Calu3 (cell line): ENCODE measurements at places on chromosomes 16 and 17. TPM values are rescaled to one million over a fixed set of nuclear protein-coding genes. Genes with fewer than 3 reads are reported as not detected.
A peak's percentile ranks its signal among the peaks of the same experiment; 100 is the strongest.

GRCh38 chr17:14396547-14396946 lies 95.7 kb downstream of the HS3ST3B1 start:
- H3K4me3 ChIP-seq = no peak overlapping the region
- H3K27ac ChIP-seq = no peak overlapping the region
- H3K36me3 ChIP-seq = no peaks in the 10 kb centered on the region
- no peak for DNase-seq
- H3K4me1 ChIP-seq = no peaks in the 10 kb centered on the region

DNA sequence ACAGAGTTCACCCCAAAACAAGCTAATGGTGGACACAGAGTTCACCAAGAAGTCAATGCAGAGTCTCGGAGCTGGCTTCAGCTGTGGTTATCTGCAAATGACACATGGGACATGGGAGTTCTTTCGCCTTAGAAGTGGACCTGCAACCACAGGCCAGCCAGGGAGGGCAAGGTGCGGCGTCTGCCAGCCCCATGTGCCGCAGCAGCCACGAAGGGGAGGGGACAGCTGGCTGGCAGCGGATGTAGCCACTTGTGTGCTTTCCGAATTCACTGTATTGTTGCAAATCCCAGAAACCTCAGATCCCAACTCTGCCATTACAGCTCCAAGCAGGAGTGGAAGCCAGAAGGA lies 24.8 kb downstream of the LMF1 start:
- H3K4me3 ChIP-seq = no peak overlapping the region
- H3K4me1 ChIP-seq = peaks cover 8% of the 10 kb centered on the region
- no peak overlapping the region for H3K27ac ChIP-seq
- no peaks in the 10 kb centered on the region for H3K36me3 ChIP-seq
- DNase-seq = peak; percentile 55

DNA sequence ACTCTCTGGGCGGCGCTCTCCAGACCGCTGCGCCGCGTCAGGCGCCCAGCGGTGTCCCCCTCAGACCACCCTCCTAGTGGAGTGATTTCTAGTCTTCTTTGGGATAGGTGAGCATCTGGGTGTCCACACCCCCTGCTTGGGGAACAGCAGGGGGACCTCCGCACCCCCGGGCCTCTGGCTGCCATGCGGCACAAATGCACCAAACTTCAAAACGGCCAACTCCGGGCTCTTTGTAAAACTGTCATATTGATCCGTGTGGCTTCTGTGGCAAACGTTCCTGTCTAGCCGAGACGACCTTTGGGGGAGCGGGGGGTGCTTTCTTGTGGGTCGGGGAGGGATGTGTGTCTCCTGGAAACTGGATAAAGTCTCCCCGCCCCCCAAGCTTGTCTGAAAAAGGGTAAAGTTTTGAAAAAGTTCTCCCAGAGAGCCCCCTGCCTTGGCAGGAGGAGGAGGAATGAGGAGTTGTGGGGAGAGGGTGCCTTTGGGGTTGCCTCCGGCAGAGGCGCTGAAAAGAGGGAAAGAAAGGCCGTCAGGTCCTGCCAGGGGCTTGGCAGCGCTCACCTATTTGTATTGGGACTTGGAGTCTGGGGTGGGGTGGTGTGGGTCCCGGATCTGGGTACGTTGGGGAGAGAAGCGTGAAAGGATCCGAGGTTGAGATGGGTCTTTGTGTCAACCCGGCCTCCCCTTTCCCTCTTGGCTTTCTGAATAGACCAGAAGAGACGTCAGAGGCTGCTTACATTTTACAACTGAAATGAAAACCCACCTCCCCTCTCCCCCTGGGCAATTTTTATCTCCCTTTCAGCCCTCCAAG lies 2.2 kb upstream of the CHD3 start:
- peaks cover 17% of the 10 kb centered on the region for H3K36me3 ChIP-seq
- H3K4me1 ChIP-seq = peaks cover 8% of the 10 kb centered on the region
- no peak overlapping the region for H3K4me3 ChIP-seq
- no peaks in the 10 kb centered on the region for H3K27me3 ChIP-seq
- DNase-seq = peak; percentile 36
- no peak overlapping the region for H3K27ac ChIP-seq

Gene C17orf113
- total RNA-seq = 4.2 and 4.5 TPM in 2 replicates

DNA sequence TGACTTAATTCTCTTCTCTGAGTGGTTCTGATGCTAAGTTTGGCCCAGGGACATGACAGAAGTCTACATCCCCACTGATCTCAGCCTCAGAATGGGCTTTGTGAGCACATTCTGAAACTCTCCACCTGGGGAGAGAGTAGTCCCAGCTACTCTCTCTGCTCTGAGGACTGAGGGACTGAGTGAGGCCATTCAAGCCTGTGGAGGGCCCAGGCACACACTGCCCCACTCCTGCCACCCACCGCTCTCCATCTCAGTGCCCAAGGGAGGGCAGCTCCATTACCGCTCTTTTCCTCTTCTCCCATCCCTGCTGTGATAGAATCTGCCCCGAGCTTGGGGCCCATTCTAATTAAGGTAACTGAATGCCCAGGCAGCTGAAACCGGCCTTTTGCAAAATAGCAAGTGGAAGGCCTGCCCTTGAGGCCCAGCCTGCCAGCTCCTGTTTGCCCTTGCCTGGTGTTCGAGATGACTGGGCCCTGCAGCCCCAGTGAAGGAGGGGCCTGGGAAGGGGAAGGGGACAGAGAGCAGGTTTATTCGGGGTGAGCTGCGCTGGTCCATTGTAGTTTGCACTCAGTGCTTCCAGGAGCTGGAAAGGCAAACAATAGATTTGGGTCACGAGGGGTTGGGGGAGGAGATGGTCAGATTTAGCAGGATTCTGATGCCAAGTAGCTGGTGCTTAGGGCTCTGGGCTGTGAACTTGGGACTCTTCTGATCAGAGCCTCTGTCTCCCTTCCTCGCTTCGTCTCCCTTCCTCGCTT lies 76.2 kb downstream of the RAB11FIP4 start:
- no peaks in the 10 kb centered on the region for H3K36me3 ChIP-seq
- H3K4me3 ChIP-seq = no peak overlapping the region
- DNase-seq = no peak
- H3K27me3 ChIP-seq = peaks cover 9% of the 10 kb centered on the region
- no peaks in the 10 kb centered on the region for H3K4me1 ChIP-seq

DNA sequence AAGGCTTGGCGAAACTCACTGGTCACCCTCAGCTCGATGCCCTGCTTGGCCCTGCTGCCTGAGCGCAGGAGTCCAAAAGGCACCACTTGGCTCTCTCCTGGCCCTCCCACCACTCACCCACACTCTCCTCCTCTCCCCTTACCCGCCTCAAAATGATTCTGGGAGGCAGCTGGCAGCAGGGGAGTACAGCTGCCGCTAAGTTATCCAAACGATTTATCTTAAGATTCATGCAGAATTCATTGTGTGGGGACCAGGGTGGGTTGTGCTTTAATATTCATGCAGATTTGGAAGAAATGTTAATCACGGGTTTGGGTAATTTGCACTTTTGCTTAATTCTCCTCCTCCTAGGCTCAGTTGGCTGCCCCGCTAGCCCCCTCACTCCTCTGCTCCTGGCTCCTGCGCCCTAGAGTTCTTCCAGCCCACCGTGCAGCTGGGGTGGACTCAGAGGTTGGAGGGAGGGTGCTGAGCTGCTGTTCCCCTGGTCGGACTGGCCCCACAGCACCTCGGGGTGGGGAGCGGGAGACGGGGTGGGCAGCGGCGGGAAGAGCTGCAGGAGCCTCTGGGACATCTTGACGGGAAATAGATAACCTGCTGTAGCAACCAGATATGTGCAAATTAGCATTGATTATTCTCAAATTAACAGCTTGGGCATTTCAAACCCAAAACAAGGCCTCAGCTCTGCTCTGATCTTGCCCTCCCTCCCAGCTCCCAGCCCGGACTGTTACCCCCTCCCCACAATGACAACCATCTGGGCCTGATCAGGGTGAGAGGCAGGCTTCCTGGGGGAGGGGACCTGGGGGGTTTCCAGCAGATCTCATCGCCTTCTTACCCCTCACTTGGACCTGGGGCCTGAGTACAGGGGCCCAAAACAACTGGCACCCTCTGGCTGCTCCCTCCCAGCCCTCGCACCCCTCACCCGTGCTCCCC lies 122.6 kb upstream of the RPL38 start:
- H3K27ac ChIP-seq = no peak overlapping the region
- DNase-seq = no peak
- no peaks in the 10 kb centered on the region for H3K4me1 ChIP-seq

- no peak overlapping the region for H3K4me3 ChIP-seq
- no peaks in the 10 kb centered on the region for H3K4me1 ChIP-seq
- no peak for DNase-seq
- peaks cover 58% of the 10 kb centered on the region for H3K36me3 ChIP-seq
- H3K27me3 ChIP-seq = no peaks in the 10 kb centered on the region
Measured at GRCh38 chr16:27351989-27352388, 38.2 kb downstream of the IL4R start.

Gene ZNF385C
- total RNA-seq = 4.0 and 6.3 TPM in 2 replicates

DNA sequence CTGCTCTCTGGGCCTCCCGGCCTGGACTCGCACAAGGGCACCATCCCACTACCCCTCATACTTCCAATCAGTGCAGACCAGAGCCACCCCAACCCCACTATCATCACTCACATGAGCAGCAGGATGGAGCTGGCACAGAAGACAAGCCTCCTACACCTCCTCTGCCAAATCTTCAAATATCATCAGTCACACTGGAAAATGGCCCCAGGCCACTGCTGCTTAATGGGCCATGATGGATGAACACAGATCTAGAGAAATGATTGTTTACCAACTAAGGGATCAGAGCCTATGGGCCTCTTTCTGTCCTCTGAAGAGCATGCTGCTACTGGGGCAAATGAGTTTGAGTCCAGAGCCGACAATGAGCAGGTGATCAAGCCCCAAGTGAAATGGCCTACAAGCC lies 165.5 kb downstream of the GRIN2A start:
- no peaks in the 10 kb centered on the region for H3K36me3 ChIP-seq
- DNase-seq = no peak
- H3K27me3 ChIP-seq = no peaks in the 10 kb centered on the region
- H3K4me3 ChIP-seq = no peak overlapping the region
- H3K27ac ChIP-seq = peak overlapping the region; percentile 2

Gene SOX15
- not detected in 2 replicates for total RNA-seq

Gene EZH1
- 43.3 and 45.5 TPM in 2 replicates for total RNA-seq

Gene ATAD5
- 16.9 and 18.4 TPM in 2 replicates for total RNA-seq

- H3K4me3 ChIP-seq = no peak overlapping the region
- H3K27me3 ChIP-seq = no peaks in the 10 kb centered on the region
- H3K36me3 ChIP-seq = no peaks in the 10 kb centered on the region
- no peak overlapping the region for H3K27ac ChIP-seq
Measured at GRCh38 chr17:61000911-61001310, 323.3 kb downstream of the BCAS3 start.

- peak overlapping the region; percentile 9 for H3K27ac ChIP-seq
- H3K4me3 ChIP-seq = peak overlapping the region; percentile 94
- H3K4me1 ChIP-seq = peaks cover 67% of the 10 kb centered on the region
- DNase-seq = peak; percentile 53
- H3K27me3 ChIP-seq = no peaks in the 10 kb centered on the region
Measured at GRCh38 chr17:48052956-48053757, 5.0 kb downstream of the NFE2L1 start.

Gene PRMT7
- total RNA-seq = 49.4 and 57.8 TPM in 2 replicates

GRCh38 chr17:57838453-57838852 lies 11.4 kb downstream of the MRPS23 start:
- peaks cover 23% of the 10 kb centered on the region for H3K36me3 ChIP-seq
- H3K27me3 ChIP-seq = no peaks in the 10 kb centered on the region
- H3K4me3 ChIP-seq = no peak overlapping the region
- H3K4me1 ChIP-seq = no peaks in the 10 kb centered on the region
- H3K27ac ChIP-seq = no peak overlapping the region

Gene LCAT
- 14.7 and 15.2 TPM in 2 replicates for total RNA-seq

Gene CIBAR2
- not detected in 2 replicates for total RNA-seq

GRCh38 chr17:81027038-81027437 lies 7.9 kb upstream of the BAIAP2 start:
- peaks cover 21% of the 10 kb centered on the region for H3K27me3 ChIP-seq
- peaks cover 4% of the 10 kb centered on the region for H3K36me3 ChIP-seq
- no peak for DNase-seq
- H3K27ac ChIP-seq = no peak overlapping the region
- peaks cover 8% of the 10 kb centered on the region for H3K4me1 ChIP-seq

GRCh38 chr17:8074554-8074953 lies 13.0 kb downstream of the ALOX12B start:
- H3K36me3 ChIP-seq = no peaks in the 10 kb centered on the region
- H3K4me3 ChIP-seq = no peak overlapping the region
- peaks cover 21% of the 10 kb centered on the region for H3K4me1 ChIP-seq

DNA sequence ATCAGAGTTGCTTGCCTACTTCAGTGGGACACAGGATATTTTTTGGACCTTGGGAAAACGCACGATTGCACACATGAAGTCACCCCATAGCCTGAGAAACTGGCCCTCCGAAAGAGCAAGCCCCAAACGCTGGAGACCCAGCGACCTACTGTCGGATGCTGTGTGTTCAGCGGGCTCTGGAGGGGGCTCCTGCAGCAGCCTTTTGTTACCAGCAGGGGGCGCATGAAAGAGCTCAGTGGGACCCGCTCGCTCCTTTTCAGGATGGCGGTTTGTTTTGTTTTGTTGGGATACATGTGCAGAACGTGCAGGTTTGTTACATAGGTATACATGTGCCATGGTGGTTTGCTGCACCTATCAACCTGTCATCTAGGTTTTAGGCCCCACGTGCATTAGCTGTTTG lies 28.4 kb downstream of the MYH3 start:
- H3K4me1 ChIP-seq = no peaks in the 10 kb centered on the region
- H3K27ac ChIP-seq = no peak overlapping the region
- H3K4me3 ChIP-seq = no peak overlapping the region
- no peaks in the 10 kb centered on the region for H3K27me3 ChIP-seq
- no peak for DNase-seq

DNA sequence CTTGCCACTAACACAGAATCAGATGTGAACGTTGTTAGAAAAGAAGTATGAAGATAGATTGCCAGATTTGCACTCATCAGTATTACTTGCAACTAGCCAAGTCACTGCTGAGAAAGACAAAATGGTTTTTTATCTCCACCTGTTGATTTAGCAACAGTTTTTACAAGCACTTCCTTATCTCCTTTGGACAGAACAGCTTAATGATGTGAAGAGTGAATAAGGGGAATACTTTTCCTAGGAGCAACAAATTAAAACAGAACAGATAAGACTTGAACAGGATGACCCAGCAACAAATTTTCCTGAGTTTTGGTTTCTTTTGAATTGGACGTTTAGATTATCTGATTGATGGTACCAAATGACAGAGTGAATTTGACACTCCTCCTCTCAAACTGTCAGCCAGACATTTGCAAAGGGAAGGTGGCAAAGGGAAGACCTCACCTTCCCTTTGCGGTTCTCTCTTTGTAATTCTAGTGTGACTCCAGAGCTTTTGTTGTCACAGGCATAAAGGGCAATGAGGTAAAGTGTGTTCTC lies 130.6 kb downstream of the NLK start:
- DNase-seq = no peak
- H3K4me3 ChIP-seq = no peak overlapping the region

- H3K4me3 ChIP-seq = no peak overlapping the region
- no peak for DNase-seq
- H3K4me1 ChIP-seq = peaks cover 17% of the 10 kb centered on the region
- no peak overlapping the region for H3K27ac ChIP-seq
Measured at GRCh38 chr17:51793686-51794085, 364.8 kb downstream of the CA10 start.

- no peak overlapping the region for H3K27ac ChIP-seq
- H3K4me1 ChIP-seq = peaks cover 18% of the 10 kb centered on the region
- no peak for DNase-seq
- H3K27me3 ChIP-seq = no peaks in the 10 kb centered on the region
Measured at GRCh38 chr16:79169239-79169638, 431.3 kb downstream of the MAF start.

GRCh38 chr17:8955021-8955959 lies 10.2 kb downstream of the PIK3R5 start:
- H3K4me3 ChIP-seq = no peak overlapping the region
- DNase-seq = no peak
- peaks cover 65% of the 10 kb centered on the region for H3K27me3 ChIP-seq
- no peaks in the 10 kb centered on the region for H3K4me1 ChIP-seq
- H3K27ac ChIP-seq = no peak overlapping the region
- H3K36me3 ChIP-seq = no peaks in the 10 kb centered on the region
